ENCODE measurements at places on chromosomes 5 and 9.

DNA sequence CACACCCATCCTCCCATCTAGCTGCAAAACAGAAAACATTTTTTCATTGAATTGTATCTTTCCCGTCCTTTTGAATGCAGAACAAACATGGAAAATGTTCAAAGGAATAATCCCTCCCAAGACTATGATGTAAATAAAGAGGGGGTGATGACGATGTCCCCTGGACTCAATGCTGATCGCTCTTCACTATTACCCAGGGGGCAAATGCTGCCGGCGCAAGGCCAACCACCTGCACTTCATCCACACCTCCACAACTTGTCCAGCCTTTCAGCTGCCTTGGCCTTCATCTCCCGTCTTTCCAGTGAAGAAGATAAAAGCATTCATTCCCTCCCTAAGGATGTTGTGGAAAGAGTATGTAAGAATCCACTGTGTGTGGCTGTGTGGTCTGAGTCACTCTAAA lies 240.3 kb downstream of the AGTPBP1 start:
- DNase-seq, result no peak

- DNase-seq, result no peak
Observed at GRCh38 chr9:112817860-112818203, 67.3 kb downstream of the SNX30 start.

DNA sequence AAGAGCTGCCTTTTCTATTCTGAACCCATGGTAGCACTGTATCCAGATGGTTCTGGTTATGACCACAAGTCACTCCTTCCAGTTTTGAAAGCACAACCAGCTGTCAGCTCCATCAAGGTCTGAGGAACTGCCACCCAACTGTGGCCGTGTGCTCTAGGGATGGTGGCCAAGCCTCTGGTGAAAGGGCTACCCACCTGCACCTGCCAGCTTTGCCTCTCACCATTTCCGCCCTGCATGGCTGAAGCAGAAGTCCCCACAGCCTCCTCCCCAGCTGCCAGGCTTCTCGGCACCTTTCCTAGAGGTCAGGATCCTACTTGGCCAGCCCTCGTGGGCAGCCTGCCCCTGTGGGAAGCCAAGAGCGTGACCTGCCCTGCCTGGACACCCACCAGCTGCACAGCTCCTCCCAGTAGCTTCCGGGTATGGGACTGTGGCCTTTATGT lies 16.8 kb downstream of the SEMA5A start:
- DNase-seq, result no peak

DNA sequence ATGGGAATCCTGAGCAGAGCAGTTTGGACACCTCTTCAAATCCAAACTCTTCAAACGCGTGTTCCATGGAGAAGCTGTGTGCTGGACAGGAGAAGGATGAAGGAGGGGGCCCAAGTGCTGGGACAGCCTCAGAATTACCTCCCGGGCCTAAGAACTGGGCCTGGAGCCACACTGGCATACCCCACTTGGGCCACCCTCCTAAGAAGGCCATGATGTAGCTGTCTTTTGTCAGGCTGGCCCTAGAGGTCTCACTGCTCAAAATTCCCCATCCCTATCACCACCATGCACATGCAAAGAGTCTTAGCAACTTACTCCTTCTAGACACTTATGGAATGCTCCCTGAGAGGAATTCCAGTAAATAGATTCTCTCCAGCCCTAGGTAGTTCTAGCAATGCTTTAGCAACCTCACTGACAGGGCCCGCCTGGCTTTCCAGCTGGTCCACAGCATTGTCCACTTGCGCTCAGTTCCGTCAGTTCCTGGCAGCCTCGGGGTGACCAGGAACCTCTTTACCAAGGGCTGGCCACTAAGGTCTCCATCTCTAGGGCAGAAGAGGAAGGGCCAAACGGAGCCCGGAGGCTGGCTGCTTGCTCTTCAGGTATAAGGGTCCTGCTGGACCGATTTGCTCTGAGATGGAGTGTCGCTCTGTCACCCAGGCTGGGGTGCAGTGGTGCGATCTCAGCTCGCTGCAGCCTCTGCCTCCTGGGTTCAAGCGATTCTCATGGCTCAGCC lies 75.3 kb downstream of the RGS3 start:
- peak; percentile 22 for DNase-seq

- no peak for DNase-seq
Observed at GRCh38 chr9:74443036-74443750, 53.9 kb upstream of the RORB start.

DNA sequence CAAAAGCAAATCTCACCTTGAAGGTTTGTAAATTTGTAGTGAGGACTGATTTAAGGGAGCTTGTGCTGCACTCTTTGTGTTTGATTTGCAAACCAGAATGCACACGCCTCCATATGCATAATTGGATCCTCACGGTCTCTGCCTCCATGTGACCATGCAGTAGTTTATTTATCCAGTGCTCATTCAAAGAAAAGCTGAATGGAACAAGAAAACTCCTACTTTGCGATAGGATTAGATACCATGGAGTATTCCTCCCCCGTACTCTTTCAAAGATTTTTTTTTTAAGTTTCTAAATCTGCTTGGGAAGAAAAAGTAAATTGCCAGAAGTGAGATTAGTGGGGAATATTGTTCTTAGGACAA lies 290.4 kb upstream of the TUT7 start:
- DNase-seq, result no peak

- no peak for DNase-seq
Observed at GRCh38 chr9:92276331-92277032, 17.0 kb downstream of the IARS1 start.

GRCh38 chr9:136079211-136079915 lies 15.7 kb downstream of the NACC2 start:
- no peak for DNase-seq

DNA sequence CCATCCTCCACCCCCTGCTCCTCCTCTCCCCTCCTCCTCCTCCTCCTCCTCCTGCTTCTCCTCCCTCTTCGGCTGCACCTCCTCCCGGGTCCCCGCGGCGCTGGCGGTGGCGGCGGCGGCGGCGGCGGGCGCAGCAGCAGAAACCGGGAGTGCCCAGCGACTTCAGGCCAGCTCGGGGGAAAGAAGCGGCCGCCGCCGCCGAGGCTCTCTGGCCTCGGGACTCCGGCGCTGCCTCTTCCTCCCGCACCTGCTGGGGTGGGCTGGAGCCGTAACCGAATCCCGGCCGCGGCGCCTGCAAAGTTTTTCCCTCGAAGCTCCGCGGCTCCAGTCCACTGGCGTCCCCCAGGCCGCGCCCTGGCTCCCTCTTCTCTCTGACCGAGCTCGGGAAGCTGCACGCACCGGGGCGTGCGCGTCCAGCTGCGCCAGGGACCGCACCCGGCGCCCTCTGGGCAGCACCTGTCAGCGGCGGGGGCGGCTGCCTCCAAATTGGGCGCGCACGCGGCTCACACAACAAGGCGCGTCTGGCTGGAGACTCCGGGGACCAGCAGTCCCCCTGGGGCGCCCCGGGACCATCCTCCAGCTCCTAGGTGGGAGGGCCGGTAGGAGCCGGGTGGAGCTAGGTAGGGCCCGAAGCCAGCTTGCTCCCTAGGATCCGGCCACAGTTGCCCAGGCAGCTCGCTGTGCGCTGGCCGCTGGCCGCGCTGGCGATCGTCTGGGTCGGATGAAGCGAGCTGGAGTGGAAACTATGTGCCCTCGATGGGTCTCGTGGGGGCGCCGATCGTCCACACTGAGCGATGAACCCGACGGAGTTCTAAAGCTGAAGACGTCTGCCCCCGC lies at the start of gene MCTP1:
Gene MCTP1 (minus strand): TSS at position 523 of the 837 bp plus-strand sequence.
- DNase-seq, result peak; percentile 58

DNA sequence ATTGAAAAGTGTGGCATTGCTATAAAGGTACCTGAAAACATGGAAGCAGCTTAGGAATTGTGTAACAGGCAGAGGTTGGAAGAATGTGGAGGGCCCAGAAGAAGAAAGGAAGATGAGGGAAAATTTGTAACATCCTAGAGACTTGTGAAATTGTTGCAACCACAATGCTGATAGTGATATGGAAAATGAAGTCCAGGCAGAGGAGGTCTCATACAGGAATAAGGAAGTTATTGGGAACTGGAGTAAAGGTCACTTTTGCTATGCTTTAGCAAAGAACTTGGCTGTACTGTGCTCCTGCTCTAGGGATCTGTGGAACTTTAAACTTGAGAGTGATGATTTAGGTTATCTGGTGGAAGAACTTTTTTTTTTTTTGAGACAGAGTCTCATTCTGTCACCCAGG lies 43.5 kb downstream of the PTPDC1 start:
- DNase-seq, result no peak

DNA sequence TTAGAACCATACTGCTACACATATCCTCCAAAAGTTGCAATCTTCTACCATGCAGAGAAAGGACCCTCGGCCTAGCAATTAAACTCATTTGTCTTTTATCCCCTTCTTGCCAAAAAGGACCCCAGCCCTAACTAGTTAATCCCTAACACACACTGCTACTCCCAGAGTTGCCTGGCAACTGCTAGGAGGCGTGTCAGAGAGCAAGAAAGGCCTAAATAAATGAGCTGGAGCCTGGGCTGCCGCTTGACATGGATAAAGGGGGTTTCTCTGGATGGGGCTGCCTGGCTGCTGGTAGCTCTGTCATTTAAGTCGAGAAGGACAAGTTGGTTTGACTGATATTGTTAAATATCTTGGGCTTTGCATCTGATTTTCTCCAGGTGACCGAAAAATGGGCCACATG lies 194.8 kb downstream of the CRB2 start:
- DNase-seq, result no peak

- DNase-seq, result no peak
Observed at GRCh38 chr5:124698770-124699169, 47.7 kb downstream of the ZNF608 start.

DNA sequence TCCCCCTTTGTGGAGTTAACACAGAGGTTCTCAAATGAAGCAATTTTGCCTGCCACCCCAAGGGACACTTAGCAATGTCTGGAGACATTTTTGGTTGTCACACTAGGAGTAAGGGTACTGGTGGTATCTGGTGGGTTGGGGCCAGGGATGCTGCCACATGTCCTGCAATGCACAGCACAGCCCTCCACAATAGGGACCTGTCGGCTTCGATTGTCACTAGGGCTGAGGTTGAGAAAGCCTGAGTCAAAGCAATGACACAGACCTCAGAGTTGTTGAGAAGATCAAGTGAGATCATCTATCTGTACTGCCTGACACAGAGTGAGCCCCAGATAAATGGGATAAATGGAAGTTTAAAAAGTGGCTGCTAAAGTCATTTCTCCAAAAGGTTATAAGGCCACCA lies 249.2 kb upstream of the KLF4 start:
- no peak for DNase-seq

- DNase-seq, result no peak
Observed at GRCh38 chr5:154197801-154198491, 7.4 kb downstream of the GALNT10 start.

GRCh38 chr9:123431581-123431980 lies 75.6 kb downstream of the CRB2 start:
- peak; percentile 5 for DNase-seq

GRCh38 chr5:42837601-42838000 lies 25.9 kb upstream of the SELENOP start:
- DNase-seq, result no peak

GRCh38 chr5:38835887-38836286 lies 9.9 kb upstream of the OSMR start:
- DNase-seq, result no peak

- no peak for DNase-seq
Observed at GRCh38 chr5:158619083-158619788, 480.5 kb downstream of the EBF1 start.

DNA sequence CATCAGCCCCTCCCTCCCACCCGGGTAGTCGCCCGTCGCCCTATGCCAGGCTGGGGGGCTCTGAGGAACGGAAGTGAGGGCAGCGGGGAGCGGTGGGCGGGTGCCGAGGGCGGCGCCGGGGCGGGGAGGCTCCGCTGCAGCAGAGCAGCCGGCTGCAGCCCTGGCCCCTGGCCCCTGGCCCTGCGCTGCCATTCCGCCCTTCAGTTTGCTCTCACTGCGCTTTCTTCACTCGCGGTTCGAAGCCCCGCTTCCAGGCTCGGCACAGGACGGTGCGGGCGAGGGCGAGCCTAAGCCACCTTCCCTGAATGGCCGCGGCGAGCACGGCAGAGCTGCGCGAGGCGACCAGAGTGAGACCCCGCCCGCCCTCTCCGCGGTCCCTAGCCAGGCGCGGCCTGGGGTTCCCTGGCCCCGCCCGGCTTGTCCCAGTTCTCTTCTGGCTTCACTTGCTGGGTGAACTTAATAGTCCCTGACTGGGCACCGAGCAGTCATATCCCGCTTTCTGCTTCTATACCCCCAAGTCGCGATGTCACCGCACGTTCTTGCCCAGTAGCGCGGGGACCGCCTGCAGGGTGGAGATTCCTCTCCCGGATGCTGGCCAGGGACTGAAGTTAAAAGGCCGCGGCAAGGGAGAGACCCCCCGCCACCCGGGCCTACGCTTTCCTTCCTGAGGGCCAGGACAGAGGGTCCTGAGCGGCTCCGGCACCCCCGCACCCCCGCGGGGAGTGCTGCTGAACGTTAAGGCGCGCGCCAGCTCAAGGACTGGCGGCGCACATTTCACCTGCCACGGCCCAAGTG lies 623 bp upstream of the TRIM36 start:
- DNase-seq, result peak; percentile 56

GRCh38 chr9:20604562-20604961 lies 17.7 kb downstream of the MLLT3 start:
- DNase-seq, result no peak

DNA sequence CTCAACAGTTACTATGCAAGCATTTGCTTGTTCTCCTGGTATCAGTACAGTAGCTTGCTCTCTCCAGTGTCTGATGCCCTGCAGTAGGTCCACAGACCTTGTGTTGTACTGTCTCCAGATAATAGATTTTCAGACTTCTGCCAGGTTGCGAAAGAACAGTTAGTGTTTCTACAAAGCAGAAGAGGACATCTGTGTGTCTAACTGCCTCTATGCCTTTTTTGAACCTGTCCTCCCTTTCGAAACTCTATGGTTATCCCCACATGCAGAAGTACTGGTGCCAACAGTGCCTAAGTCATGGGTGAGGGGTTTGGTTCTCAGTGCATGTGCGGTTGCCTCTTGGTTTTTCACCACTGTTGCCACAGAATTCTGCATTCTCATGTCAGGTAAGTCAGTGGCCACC lies 45.9 kb downstream of the KCNN2 start:
- DNase-seq, result no peak

- no peak for DNase-seq
Observed at GRCh38 chr9:94082956-94083355, 1.3 kb upstream of the PTPDC1 start.

GRCh38 chr9:135957431-135957830 lies 3.7 kb downstream of the UBAC1 start:
- DNase-seq, result no peak

DNA sequence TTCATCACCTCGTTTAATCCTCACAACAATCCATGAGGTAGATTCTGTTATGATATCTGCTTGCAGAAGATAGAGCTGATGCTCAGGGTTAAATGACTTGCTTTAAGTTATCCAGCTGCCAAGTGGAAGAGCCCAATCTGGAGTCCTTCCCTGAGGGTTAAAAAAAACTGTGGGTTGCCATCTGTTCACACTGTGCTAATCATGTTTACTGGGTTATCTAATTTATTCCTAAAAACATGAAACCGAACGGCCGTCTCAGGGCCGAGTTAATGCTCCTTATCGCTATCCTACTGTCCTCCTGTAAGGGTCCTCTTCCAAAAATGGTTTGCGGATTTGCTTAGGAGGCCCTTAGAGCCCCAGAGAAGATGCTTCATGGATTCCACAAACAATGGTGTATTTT lies 153.3 kb downstream of the YIPF5 start:
- DNase-seq, result no peak

GRCh38 chr5:150751096-150751891 lies 7.5 kb downstream of the DCTN4 start:
- DNase-seq, result no peak
